ENCODE measurements at places on chromosomes 6 and 20.

DNA sequence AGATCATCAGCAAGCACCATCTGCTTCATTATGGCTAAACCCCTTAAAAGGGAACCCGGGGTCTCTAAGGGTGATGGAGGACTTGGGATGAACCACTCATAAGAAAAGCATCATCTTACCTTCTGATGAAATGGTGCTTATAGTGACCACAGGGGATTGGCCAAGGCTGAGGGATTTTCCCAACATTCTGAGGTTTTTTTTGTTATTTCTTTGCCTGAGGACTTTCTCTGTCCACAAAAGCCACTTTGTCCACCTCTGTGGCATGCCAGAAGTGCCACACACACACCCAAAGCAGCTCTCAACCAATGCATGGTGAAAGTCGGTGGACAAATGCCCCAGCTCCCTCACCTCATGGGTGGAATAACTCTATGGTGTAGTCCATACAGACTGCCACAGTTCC is 79.3 kb upstream of the TOP1 start:
- no peak for DNase-seq

DNA sequence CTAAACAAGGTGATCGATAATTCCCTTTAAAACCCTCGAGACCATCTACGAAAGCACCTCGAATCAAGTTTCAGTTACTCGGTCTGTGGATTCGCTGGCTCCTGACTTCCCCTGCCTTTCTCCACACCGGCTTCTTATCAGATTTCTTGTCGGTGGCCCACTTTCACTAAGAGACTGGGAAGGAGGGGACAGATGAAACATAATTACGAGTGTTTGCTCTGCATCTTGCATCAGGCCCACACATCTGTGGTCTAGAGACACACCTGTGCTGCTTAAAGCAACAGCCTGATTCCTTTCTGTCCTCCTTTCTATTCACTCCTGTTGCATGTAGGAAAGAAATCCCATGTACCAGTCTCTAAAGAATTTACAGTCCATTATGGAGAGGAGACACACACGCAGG is 37.7 kb downstream of the INSM1 start:
- DNase-seq: no peak

DNA sequence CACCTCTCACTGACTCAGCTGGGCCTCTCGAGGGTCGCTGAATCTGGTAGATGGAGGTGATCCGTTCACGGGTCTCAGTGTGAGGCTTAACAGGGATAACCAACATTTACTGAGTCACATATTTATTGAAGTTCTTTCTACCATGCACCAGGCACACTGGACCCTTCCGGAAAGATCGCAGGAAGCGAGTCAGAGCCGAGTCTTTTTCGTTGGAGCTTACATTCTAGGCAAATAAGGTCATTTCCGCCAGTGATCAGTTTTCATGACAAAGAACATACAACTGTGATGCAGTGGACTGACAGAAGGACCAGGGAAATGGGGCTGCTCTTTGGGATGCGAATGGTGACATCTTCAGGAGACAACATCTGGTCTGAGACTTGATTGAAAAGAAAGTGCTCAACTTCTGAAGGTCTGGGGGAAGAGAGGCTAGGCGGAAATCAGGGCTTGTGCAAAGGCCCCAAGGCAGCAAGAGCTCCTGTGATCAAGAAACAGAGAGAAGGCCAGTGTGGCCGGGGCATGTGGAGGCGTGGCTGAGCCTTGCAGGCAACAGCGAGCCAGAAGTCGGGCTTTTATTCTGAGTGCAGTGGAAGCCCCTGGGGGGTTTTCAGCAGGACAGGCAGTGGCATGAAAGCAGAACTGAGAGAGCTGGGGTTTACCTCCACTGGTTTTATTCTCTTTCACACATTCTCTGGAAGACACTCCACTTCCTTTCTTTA is 56.7 kb downstream of the APCDD1L start:
- no peak for DNase-seq

DNA sequence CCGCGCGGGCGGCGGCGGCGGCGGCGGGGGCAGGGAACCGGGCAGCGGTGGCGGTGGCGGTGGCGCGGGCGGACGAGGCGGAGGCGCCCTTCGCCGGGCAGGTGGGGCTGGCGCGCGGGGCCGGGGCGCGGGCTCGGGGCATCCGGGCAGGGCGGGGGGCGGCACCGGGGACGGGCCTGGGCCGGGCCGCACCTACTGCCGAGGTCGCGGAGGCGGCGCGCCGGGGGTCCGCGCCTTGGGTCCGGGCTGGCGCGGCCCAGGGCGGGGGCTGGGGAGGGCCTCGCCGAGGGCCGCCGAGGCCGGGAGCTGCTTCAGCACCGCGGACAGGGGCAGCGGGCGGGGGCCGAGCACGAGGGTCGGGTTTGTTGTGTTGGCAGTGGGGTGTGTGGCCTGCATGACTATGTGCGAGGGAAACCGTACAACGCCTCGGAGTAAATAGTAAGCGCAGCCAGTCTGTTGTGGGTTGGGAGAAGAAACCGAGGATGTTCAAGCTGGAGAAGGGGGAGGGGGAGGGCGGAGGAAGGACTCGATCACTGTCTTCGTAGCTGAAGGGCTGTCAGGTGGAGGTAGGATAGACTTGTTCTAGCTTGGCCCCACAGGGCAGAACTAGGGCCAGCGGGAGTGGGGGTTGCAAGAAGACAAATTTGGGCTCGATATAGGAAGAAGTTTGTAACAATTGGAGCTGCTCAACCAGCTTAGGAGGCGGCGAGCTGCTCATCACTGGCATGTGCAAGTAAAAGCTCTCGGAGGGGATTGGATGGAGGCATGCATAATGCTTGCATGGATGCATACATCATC is 593 bp downstream of the MMP24 start:
- peak; percentile 17 for DNase-seq

GRCh38 chr6:71287038-71287437 is 1.6 kb upstream of the OGFRL1 start:
- DNase-seq: no peak

GRCh38 chr6:27517928-27518787 is 45.3 kb upstream of the ZNF184 start:
- no peak for DNase-seq

DNA sequence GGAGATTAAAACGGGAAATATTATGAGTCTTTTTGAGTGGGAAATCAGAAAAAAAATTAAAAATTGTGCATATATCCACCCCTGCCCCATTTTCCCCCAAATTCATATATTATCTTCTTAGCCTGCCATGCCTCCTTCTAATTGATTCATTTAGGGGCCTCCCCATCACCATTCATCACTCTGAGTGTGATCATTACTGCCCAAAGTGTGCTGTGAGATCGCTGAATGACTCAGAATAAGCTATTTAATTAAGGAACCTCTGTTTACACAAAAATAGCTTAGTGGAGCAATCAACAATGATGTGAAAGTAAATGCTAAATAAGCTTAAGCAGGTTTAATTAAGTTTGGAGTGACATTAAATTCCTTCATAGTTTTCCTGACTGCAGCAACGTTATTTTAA is 645.5 kb downstream of the GRIK2 start:
- no peak for DNase-seq

GRCh38 chr6:75135450-75135849 is 70.4 kb downstream of the COL12A1 start:
- no peak for DNase-seq

DNA sequence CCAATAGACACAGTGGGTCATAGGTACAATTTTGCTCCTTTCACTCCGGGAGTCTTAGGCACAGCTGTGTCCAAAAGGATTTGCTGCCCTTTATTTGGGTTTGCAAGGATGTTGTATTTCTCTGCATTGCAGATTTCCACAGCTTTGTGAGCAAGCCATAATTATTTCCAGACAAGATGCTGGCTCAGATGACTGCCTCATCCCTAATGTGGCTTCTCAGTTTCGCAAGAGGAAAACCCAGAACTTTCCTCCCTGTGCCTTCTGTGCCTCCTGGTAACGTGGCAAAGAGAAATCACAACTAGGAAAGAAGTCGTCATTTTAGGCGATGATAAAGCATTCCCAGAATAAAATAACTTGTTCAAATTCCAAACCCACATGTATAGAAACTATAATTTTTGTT is 33.7 kb downstream of the FAM50B start:
- no peak for DNase-seq
